Activated naive CD8-positive, alpha-beta T cell treated with anti-CD3 and anti-CD28 coated beads, Interleukin-2, amount 10 ng/mL, durations not matched to agents 7 days and 5 days (primary cell): ENCODE measurements at places on chromosomes 12 and 14. TPM values are rescaled to one million over a fixed set of nuclear protein-coding genes. Genes with fewer than 3 reads are reported as not detected.

GRCh38 chr12:103441437-103442181 lies 54.2 kb downstream of the C12orf42 start:
- peak; percentile 37 for DNase-seq
- peak overlapping the region; percentile 77 for H3K4me3 ChIP-seq
- peak overlapping the region; percentile 98 for H3K27ac ChIP-seq
- no peaks in the 10 kb centered on the region for H3K36me3 ChIP-seq
- no peaks in the 10 kb centered on the region for H3K27me3 ChIP-seq

SCNN1A gene
- 0.43 TPM for total RNA-seq

DNA sequence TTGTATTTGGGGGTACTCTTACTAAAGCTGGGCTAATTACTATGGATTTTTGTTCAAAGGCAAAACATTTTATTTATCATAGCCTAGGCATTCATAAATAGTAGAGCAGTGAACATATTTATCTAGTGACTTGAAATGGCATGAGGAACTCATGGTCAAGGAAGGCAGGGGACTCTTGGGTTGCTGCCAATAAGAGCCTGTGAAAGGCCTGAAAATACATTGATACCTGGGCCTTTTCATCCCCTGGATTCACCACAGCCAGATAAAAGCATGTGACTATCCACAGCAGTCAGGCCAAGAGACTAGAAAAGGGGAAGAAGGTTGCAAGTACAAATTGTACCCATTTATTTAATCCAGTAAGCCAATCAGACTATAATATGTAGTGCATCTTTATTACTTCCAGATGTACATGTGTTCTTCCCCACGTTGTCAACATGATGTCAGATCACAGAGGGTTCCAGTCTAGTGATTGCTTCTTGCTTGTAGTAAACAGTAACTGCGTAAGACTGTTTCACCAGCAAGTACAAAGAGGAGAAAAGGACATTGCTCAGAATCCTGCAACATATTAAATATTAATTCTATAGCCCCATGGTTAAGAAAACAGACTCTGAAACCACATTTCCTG lies 409.7 kb downstream of the NOVA1 start:
- H3K27me3 ChIP-seq: no peaks in the 10 kb centered on the region
- no peaks in the 10 kb centered on the region for H3K36me3 ChIP-seq
- no peaks in the 10 kb centered on the region for H3K4me1 ChIP-seq
- no peak for DNase-seq
- no peak overlapping the region for H3K4me3 ChIP-seq
- H3K27ac ChIP-seq: no peak overlapping the region

DNA sequence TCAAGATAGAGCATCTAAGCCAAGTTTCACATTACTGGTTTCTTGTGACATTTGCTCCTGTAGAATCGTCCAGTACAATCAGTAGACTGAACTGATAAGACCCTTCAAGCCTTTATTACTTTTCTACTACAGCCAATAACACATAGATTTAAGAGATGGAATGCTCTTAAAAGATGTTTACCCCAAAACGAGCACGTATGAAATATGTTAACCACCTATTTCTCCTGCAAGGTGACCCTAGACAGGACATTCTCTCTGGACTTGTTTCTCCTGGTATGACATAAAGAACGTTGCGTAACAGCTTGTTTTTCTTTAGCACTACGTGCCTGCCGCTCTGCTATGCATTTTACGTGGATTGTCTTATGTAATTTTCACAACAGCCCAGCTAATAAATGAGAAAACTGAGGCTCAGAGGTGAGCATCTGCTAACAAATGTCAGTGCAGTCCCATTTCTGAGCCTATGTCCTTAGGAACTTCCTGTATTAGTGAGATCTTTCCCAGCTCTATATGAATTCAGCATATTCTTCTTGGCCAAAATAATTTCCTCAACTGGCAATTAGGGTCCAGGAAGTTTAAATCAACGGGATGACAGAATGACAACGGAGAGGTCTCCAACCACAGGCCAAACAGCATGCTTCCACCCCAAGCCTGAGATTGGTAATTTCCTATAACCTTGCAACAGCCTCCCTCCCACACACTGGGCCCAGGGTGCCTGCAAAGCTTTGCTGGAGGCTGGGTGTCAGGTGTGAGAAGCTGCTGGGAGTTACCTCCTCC lies 3.7 kb downstream of the NFKBIA start:
- peak overlapping the region; percentile 91 for H3K4me3 ChIP-seq
- H3K27ac ChIP-seq: peak overlapping the region; percentile 42
- H3K36me3 ChIP-seq: peaks cover 33% of the 10 kb centered on the region

RNASE12 gene
- total RNA-seq: not detected
